ENCODE measurements at places on chromosomes 4 and X.

DNA sequence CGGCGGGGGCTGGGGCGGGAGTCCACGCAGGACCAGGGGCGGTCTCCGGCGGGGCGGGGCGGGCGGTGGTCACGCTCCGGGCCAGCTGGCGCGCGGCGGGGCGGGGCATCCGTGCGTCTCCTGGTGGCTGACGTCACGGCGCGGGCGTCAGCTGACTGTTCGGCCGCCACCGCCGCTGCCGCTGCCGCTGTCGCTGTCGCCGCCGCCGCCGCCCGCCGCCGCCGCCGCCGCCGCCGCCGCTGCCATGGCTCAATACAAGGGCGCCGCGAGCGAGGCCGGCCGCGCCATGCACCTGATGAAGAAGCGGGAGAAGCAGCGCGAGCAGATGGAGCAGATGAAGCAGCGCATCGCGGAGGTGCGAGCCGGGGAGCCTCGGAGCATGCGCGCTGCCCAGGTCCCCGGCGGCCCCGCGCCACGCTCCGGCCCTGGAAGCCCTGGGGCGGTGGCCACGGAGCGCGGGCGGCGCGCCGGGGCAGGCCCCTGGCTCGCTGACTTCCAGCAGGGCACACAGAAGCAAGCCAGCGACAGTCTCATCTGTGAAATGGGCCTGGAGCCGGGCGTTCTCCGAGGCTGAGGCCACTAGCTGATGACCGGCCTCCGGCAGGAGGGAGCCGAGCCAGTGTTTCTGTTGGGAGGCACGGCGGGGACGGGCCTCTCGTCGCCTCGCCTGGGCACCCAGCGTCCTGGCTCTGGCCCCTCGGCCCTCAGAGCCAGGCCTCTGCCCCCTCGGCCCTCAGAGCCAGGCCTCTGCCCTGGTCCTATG, at the start of gene FAM50A:
Gene FAM50A (plus strand): TSS at position 150 of the 763 bp plus-strand sequence. CDS start 95 bp downstream, at position 245.
- peak within 1 kb of the TSS; percentile 64 for H3K27ac ChIP-seq
- no peaks in the 10 kb centered on the region for H3K27me3 ChIP-seq
- H3K4me3 ChIP-seq: peak within 1 kb of the TSS; percentile 61
- H3K36me3 ChIP-seq: peaks cover 38% of the 10 kb centered on the region
- DNase-seq: no peak

- H3K27me3 ChIP-seq: no peaks in the 10 kb centered on the region
- no peaks in the 10 kb centered on the region for H3K36me3 ChIP-seq
Observed at GRCh38 chr4:122668241-122668640, 47.4 kb upstream of the IL21 start.

DNA sequence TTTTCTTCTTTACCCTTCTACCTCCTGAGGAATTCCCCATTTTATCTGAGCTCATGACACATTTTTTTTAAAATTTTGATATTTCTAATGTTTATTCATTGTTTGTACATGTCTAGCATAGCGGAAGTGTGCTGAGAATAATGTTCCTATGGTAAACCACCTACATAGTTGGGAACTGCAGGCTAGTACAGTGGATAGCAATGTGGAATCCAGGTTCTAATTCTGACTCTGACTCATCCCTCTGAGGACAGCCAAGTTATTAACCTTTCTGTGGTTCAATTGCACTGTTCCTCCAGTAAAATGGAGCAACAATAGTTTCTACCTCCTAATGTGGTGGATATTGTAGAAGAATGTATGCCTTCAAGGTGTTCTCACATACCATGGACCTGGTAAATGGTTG, 20.6 kb upstream of the APELA start:
- H3K27me3 ChIP-seq: no peaks in the 10 kb centered on the region
- no peak overlapping the region for H3K27ac ChIP-seq
- no peaks in the 10 kb centered on the region for H3K36me3 ChIP-seq
- no peak for DNase-seq
- H3K4me1 ChIP-seq: no peaks in the 10 kb centered on the region

- H3K27ac ChIP-seq: no peak overlapping the region
- H3K4me1 ChIP-seq: no peaks in the 10 kb centered on the region
- no peak for DNase-seq
- H3K27me3 ChIP-seq: no peaks in the 10 kb centered on the region
- no peak overlapping the region for H3K4me3 ChIP-seq
Observed at GRCh38 chrX:2521927-2522386, 21.2 kb upstream of the DHRSX start.

DNA sequence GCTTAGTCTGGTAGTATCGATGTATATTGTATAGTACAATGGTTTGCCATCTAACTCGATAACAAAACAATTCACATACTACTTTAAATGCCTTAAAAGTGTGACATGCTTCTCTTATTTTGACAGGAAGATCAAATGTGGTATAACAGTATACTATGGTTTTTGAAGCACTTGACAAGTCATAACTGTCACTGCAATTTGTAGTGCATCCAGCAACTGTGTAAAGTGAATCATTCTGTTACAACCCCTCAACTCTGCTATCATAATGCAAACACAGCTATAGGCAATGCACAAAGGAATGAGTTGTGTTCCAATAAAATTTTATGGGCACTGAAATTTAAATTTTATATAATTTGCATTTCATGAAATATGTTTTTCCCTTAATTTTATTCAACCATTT, 14.0 kb downstream of the RAP1GDS1 start:
- no peak overlapping the region for H3K4me3 ChIP-seq
- no peak overlapping the region for H3K27ac ChIP-seq
- H3K36me3 ChIP-seq: no peaks in the 10 kb centered on the region
- DNase-seq: no peak
- no peaks in the 10 kb centered on the region for H3K4me1 ChIP-seq
- no peaks in the 10 kb centered on the region for H3K27me3 ChIP-seq

DNA sequence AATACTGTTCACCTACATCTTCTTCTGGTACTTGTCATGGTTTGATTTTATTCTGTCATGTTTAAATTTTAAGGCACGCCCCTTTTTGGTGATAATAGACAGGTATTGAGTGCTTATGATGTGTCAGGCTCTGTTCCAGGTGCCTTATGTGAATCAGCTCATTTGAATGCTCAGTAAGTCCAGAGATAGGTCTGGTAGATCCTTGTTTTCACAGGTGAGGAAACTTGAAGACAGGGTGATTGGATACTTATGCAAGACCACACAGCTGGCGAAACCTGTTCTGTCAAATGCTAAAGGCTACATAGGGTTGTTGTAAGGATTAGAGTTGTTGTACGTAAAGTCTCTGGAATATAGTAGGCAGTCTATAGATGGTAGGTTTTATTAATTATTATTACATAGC, 9.6 kb upstream of the SLC25A14 start:
- no peaks in the 10 kb centered on the region for H3K36me3 ChIP-seq
- H3K4me3 ChIP-seq: no peak overlapping the region
- no peaks in the 10 kb centered on the region for H3K4me1 ChIP-seq
- H3K27me3 ChIP-seq: no peaks in the 10 kb centered on the region
- DNase-seq: no peak
- H3K27ac ChIP-seq: no peak overlapping the region

- no peak overlapping the region for H3K4me3 ChIP-seq
- no peak overlapping the region for H3K27ac ChIP-seq
- H3K27me3 ChIP-seq: no peaks in the 10 kb centered on the region
- no peak for DNase-seq
- H3K36me3 ChIP-seq: no peaks in the 10 kb centered on the region
Observed at GRCh38 chr4:154836030-154836429, 55.0 kb downstream of the RBM46 start.

- no peaks in the 10 kb centered on the region for H3K4me1 ChIP-seq
- no peaks in the 10 kb centered on the region for H3K36me3 ChIP-seq
- no peaks in the 10 kb centered on the region for H3K27me3 ChIP-seq
- no peak overlapping the region for H3K27ac ChIP-seq
- DNase-seq: no peak
Observed at GRCh38 chrX:68950937-68951336, 122.1 kb downstream of the EFNB1 start.

GRCh38 chr4:76546759-76547742, 112.0 kb downstream of the SHROOM3 start:
- H3K36me3 ChIP-seq: no peaks in the 10 kb centered on the region
- no peak for DNase-seq
- H3K4me3 ChIP-seq: no peak overlapping the region
- H3K27me3 ChIP-seq: no peaks in the 10 kb centered on the region
- no peak overlapping the region for H3K27ac ChIP-seq

DNA sequence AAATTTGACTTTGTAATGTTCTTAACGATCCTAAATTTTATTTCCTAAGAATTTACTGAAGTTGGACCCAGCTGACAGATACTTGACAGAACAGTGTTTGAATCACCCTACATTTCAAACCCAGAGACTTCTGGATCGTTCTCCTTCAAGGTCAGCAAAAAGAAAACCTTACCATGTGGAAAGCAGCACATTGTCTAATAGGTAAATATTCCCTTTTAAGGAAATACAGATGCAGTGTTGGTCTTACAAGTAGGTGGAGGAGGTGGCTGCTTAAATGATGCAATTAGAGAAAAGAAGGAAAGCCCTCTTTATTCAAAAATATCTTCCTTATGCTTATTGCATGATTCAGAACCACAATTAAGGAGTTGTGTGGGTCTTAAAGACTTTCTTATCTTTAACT, 73.5 kb downstream of the RS1 start:
- H3K4me3 ChIP-seq: no peak overlapping the region
- no peaks in the 10 kb centered on the region for H3K36me3 ChIP-seq
- DNase-seq: no peak
- no peaks in the 10 kb centered on the region for H3K27me3 ChIP-seq
- no peaks in the 10 kb centered on the region for H3K4me1 ChIP-seq
- no peak overlapping the region for H3K27ac ChIP-seq

- DNase-seq: no peak
- no peaks in the 10 kb centered on the region for H3K4me1 ChIP-seq
- H3K27me3 ChIP-seq: no peaks in the 10 kb centered on the region
- H3K4me3 ChIP-seq: no peak overlapping the region
- H3K27ac ChIP-seq: no peak overlapping the region
- no peaks in the 10 kb centered on the region for H3K36me3 ChIP-seq
Observed at GRCh38 chrX:100263650-100264049, 146.4 kb downstream of the PCDH19 start.

DNA sequence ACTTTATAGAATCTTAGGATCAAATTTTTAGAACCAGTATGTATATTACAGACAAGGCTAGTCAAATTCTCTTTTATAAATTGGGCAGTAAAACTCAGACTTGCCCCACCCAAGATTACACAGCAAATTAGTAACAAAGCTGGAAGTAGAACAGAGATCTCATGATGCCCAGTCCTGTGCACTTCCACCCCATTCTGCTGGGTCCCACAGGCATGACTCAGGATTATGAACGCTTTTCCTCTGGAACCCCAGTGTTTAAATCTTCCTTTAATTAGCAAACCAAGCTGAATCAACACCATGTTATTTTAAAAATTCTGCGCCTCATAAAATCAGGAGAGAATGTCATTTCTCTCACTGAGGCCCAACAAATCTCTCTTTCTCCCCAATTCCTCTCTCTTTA, 1.5 kb upstream of the IL13RA2 start:
- no peak for DNase-seq
- no peak overlapping the region for H3K4me3 ChIP-seq
- H3K36me3 ChIP-seq: no peaks in the 10 kb centered on the region
- no peaks in the 10 kb centered on the region for H3K4me1 ChIP-seq

DNA sequence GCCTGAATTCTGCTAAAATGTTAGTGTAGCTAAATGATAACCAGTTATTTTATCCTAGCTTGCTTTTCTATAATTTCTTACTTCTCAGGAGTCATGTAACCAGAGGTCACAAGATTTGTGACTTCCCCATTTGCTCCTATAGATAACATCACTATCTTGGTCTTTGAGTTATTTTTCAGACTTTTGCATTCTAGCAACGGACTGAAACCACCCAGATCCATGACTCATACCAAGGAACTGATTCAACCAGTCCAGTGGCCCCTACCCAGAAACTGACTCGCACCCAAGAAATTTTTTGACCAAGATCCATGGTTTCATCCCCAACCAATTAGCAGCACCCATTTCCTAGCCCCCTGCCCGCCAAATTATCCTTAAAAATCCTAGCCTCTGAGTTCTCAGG, 50.0 kb downstream of the IQCM start:
- no peaks in the 10 kb centered on the region for H3K27me3 ChIP-seq
- no peak for DNase-seq
- no peak overlapping the region for H3K4me3 ChIP-seq
- H3K4me1 ChIP-seq: no peaks in the 10 kb centered on the region

- H3K36me3 ChIP-seq: peaks cover 25% of the 10 kb centered on the region
- H3K4me3 ChIP-seq: no peak overlapping the region
- peaks cover 24% of the 10 kb centered on the region for H3K4me1 ChIP-seq
- peak; percentile 56 for DNase-seq
- H3K27ac ChIP-seq: no peak overlapping the region
Observed at GRCh38 chrX:1397001-1397400, 5.1 kb upstream of the SLC25A6 start.

GRCh38 chr4:48585401-48585800, 95.3 kb downstream of the ZAR1 start:
- no peaks in the 10 kb centered on the region for H3K27me3 ChIP-seq
- H3K4me1 ChIP-seq: no peaks in the 10 kb centered on the region
- H3K36me3 ChIP-seq: peaks cover 73% of the 10 kb centered on the region
- H3K4me3 ChIP-seq: no peak overlapping the region

DNA sequence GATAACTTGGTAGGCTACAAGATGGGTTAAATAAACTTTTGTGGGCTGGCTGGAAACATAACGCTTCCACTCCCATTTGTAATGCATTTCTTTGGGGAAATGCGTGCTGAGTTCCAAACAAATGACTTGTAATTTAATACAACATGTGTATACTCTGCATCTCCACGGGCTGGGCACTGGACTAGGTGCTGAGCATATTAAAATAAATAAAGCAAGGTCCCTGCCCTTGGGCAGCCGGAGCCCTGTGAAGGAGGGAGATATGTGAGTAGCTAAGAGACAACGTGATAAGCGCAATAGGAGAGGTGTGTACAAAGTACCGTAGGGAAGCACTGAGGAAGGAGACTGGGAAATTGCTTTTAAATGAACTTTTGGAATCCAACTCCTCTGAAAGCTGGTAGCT, 147.2 kb upstream of the RBPJ start:
- no peaks in the 10 kb centered on the region for H3K36me3 ChIP-seq
- no peak overlapping the region for H3K4me3 ChIP-seq
- no peak overlapping the region for H3K27ac ChIP-seq
- peaks cover 9% of the 10 kb centered on the region for H3K4me1 ChIP-seq

- H3K27me3 ChIP-seq: no peaks in the 10 kb centered on the region
- no peaks in the 10 kb centered on the region for H3K4me1 ChIP-seq
- H3K27ac ChIP-seq: no peak overlapping the region
- DNase-seq: no peak
- no peak overlapping the region for H3K4me3 ChIP-seq
- H3K36me3 ChIP-seq: no peaks in the 10 kb centered on the region
Observed at GRCh38 chrX:104330966-104331365, 76.2 kb upstream of the ESX1 start.

DNA sequence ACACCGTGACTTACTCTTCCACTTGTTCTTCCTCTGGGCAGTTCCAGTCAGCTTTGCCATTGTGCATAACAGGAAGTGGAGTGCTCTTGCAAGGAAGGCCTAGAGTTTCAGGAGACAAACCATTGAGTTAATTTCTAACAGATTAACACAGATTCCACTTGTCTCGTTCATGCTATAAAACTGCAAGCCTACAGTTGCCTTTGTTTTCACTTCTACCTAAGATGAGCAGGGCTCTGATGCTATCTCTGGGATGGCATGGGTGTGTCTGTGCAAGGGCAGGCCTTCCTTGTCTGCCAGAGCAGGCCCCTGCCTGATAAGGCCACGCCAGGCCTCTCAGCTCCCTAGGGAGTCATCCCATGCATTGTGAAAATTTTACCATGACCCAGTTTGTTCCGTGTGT, 67.7 kb upstream of the PGRMC2 start:
- H3K4me1 ChIP-seq: peaks cover 28% of the 10 kb centered on the region
- no peak for DNase-seq
- H3K4me3 ChIP-seq: no peak overlapping the region
- no peaks in the 10 kb centered on the region for H3K27me3 ChIP-seq
- H3K27ac ChIP-seq: peak overlapping the region; percentile 35

All from suprapubic skin (tissue), 4 donors.